A172 (cell line): ENCODE measurements at places on chromosomes 5 and 9.

DNA sequence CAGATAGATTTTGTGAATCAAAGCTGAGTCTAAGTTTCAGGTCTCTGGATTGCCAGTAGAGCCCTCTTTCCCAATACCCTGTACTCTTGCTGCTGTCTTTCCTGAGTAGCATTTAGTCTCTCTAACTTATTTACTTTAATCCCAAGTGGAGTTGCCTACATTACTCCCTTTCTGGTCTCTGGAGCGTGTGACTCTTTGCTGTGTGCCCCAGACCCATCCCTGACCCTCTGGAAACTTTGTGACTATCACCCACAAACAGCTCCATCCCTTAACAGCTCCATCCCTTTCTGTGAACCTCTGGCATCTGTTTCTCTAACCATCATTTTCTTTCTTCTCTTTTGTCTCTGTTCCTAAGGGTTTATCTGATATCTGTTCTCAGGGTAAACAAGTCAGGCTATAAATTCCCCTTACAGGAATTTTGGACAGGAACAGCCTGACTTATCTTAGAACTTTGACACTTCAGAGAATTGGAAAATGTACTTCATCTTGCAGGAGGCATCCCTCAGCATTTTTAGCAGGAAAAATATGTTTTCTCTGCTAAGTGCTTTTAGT lies 1167.1 kb upstream of the SEMA6A start:
- no peak for DNase-seq

DNA sequence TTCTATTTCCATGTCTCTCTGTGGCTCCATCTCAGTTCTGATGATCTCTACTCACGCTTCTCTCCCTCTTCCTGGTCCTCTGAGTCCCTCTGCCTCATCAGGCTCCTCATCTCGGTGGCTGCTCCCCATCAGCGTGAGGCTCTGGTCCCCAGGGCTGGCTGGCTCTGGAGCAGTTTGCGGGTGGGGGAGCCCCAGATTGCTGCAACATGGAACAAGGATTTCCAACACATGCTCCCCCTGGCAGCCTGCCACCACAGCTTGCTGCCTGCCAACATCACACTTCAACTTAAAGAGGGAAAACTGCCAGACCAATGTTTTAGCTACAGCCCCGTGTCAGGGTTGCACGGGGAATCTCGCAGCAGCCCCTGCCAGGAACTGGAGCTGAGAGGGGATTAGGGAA lies 77.2 kb upstream of the NEK6 start:
- DNase-seq = no peak

DNA sequence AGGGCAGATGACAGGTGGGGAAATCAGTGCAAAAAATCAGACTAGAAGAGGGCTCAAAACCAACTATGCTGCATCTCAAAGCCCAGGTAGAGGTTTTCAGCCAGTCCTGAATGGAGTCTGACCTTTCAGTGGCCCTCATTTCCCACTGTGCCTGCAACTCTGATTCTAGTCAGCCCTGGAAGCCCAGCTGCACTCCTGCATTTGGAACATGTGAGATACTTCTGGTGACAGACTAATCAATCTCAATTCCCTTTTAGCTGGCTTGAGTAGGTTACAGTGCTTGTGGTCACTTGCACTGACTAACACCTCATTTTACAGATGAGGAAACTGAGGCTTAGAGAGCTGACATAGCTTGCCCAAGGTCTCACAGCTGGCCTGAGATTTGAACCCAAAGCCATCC lies 7.9 kb upstream of the ACSL6 start:
- DNase-seq = no peak

GRCh38 chr5:56569566-56569965 lies 245.8 kb upstream of the MAP3K1 start:
- peak; percentile 73 for DNase-seq

DNA sequence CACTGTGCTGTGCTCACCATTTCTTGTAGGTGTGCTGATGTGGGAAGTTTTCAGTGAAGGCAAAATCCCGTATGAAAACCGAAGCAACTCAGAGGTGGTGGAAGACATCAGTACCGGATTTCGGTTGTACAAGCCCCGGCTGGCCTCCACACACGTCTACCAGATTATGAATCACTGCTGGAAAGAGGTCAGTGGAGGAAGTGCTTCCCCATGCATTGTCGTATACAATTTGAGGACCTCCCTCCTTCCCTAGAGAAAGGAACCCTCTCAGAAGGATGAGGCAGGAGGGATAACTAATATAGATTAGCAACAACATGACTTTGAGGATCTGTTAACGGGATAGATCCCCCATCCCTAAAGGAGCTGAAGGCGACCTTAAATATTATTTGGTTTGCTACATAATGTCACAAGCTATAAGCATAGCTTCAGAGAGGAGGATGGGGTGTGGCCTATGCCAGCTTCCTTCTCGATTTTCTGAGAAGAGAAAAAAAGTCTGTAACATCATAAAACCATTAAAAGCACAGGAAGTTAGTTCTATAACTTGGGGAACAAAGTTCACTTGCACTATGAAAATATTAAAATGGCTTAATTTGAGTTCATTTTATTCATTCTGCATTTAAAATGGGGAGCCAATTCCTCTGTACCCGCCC lies 17.0 kb upstream of the CYFIP2 start:
- DNase-seq = no peak

GRCh38 chr5:132777209-132778069 lies at the start of gene SEPTIN8:
TSS of gene SEPTIN8 (minus strand) at chr5:132777239. CDS start at chr5:132777137, 102 bp downstream.
- no peak for DNase-seq

- DNase-seq = no peak
These were observed 41.1 kb upstream of the DAP start for GRCh38 chr5:10801931-10802666.
